Glomerular endothelial cell (primary cell): ENCODE measurements at places on chromosomes 1 and 21. TPM values are rescaled to one million over a fixed set of nuclear protein-coding genes. Genes with fewer than 3 reads are reported as not detected.

KCNK1 gene
- total RNA-seq, result 0.70 and 1.7 TPM in 2 replicates

C1orf116 gene
- 0.53 TPM in 1 of 2 replicates, not detected in the other for total RNA-seq

CD5L gene
- total RNA-seq, result not detected in 2 replicates

PIGP gene
- total RNA-seq, result 10.0 and 11.1 TPM in 2 replicates

- no peak for DNase-seq
Measured at GRCh38 chr1:72827278-72827677, 544.9 kb upstream of the NEGR1 start.

PADI2 gene
- total RNA-seq, result 0.18 and 1.3 TPM in 2 replicates

- no peak for DNase-seq
Measured at GRCh38 chr1:64097859-64098258, 105.6 kb upstream of the UBE2U start.
